ENCODE measurements at places on chromosomes 7 and 10. TPM values are rescaled to one million over a fixed set of nuclear protein-coding genes. Genes with fewer than 3 reads are reported as not detected.

DNA sequence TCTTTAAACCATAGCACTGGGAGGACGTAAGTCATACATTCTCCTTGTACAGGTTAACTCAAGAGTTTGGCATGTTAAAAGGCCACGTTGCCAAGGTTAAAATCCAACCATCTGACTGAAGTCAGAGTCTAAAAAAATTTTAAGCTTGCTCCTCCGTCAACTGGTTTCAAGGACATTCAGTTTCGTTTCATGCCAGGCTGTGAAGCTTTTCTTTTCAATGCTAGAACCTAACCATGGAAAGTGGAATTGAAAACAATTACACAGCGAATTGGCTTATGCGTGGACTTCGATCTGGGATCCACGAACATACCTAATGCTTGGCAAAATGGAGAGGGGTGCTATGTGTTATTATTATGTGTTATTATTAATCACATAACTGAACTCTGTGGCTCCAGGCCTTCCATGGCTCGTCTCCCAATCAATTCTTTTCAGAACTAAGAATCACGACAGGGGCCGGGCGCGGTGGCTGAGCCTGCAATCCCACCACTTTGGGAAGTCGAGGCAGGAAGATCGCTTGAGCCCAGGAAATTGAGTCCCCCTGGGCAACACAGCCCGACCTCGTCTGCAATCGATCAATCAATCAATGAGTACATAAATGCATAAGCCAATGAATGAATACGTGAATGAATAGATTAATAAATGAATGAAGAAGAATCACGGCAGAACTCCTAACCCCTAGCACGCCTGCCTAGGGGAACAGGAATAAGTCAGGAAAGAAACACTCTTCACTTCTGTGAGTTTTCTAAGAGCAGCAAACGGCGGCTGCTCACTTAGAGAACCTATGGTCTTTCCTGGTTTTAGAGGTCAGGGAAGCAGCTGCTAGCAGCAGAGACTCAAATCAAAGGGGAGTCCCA lies 733 bp upstream of the ARL5B start:
- DNase-seq = peak; percentile 24
- H3K27me3 ChIP-seq = no peaks in the 10 kb centered on the region
- peak overlapping the region; percentile 95 for H3K4me3 ChIP-seq
- peaks cover 14% of the 10 kb centered on the region for H3K36me3 ChIP-seq
- H3K4me1 ChIP-seq = peaks cover 27% of the 10 kb centered on the region

GRCh38 chr7:72674394-72674793 lies 153.6 kb downstream of the TYW1B start:
- peaks cover 8% of the 10 kb centered on the region for H3K36me3 ChIP-seq
- H3K4me3 ChIP-seq = no peak overlapping the region
- no peak for DNase-seq
- H3K27me3 ChIP-seq = no peaks in the 10 kb centered on the region
- H3K4me1 ChIP-seq = peaks cover 3% of the 10 kb centered on the region

GRCh38 chr7:17044396-17044795 lies 162.6 kb upstream of the AGR3 start:
- H3K27ac ChIP-seq = no peak overlapping the region
- no peak for DNase-seq
- no peaks in the 10 kb centered on the region for H3K36me3 ChIP-seq

DNA sequence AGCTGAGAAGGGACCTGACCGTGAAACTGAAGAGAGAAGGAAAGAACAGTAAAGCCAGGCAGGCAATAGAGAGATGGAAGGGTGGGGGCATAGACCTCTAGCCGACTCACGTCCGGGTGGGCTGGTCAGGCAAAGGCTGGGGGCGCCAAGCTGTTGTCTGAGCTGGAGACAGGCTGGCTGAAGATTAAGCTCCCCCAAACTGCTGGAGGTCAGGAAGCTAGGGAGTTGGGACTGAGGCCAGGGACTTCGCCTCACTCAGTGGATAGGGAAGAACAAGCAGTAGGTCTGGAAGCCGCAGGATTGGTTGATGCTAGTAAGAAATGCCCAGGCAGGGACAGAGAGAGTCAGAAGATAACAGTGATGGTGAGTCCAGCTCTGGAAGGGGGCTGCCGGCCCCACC lies 5.3 kb downstream of the PITX3 start:
- H3K27ac ChIP-seq = no peak overlapping the region
- H3K36me3 ChIP-seq = no peaks in the 10 kb centered on the region
- H3K4me3 ChIP-seq = no peak overlapping the region
- no peak for DNase-seq

GRCh38 chr10:116101616-116102315 lies 171.2 kb downstream of the GFRA1 start:
- H3K27ac ChIP-seq = no peak overlapping the region
- no peak overlapping the region for H3K4me3 ChIP-seq
- H3K27me3 ChIP-seq = no peaks in the 10 kb centered on the region
- H3K4me1 ChIP-seq = no peaks in the 10 kb centered on the region

- no peaks in the 10 kb centered on the region for H3K36me3 ChIP-seq
- peaks cover 3% of the 10 kb centered on the region for H3K4me1 ChIP-seq
- no peak overlapping the region for H3K4me3 ChIP-seq
- DNase-seq = no peak
- no peak overlapping the region for H3K27ac ChIP-seq
Observed at GRCh38 chr10:43209074-43209455, 57.8 kb downstream of the RASGEF1A start.

- no peaks in the 10 kb centered on the region for H3K4me1 ChIP-seq
- no peaks in the 10 kb centered on the region for H3K27me3 ChIP-seq
- H3K36me3 ChIP-seq = no peaks in the 10 kb centered on the region
- no peak for DNase-seq
Observed at GRCh38 chr7:84820481-84820880, 366.4 kb downstream of the SEMA3D start.

- H3K27me3 ChIP-seq = no peaks in the 10 kb centered on the region
- H3K4me1 ChIP-seq = no peaks in the 10 kb centered on the region
- H3K36me3 ChIP-seq = no peaks in the 10 kb centered on the region
- DNase-seq = no peak
- no peak overlapping the region for H3K4me3 ChIP-seq
- no peak overlapping the region for H3K27ac ChIP-seq
Observed at GRCh38 chr10:20207653-20208052, 391.4 kb downstream of the PLXDC2 start.

CRHR2 gene
- total RNA-seq = not detected

DNA sequence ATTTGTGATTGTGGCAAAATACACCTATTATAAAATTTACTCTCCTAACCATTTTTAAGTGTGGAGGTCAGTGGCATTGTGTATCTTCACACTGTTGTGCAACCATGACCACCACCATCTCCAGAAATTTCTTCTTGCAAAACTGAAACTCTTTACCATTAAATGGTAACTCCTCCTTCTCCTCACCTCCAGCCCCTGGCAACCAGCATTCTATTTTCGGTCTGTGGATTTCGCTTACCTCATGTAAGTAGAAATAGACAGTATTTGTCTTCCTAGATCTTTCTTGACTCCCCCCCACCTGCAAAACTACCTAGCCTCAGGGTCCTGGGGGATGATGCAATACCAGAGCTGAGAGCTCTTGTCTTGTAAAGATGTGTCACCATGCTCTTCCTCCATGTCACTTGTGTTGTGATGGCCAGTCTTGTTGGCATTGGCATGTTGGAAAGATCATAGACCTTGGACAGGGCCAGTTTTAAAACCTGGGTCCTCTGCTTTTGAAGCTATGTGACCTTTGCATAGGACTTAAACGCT lies 71.1 kb upstream of the EMX2 start:
- no peak for DNase-seq
- H3K27ac ChIP-seq = no peak overlapping the region
- H3K36me3 ChIP-seq = no peaks in the 10 kb centered on the region
- H3K4me3 ChIP-seq = no peak overlapping the region
- H3K4me1 ChIP-seq = no peaks in the 10 kb centered on the region

GRCh38 chr7:55087521-55087961 lies 68.7 kb downstream of the EGFR start:
- H3K27ac ChIP-seq = no peak overlapping the region
- no peaks in the 10 kb centered on the region for H3K36me3 ChIP-seq
- H3K27me3 ChIP-seq = peaks cover 12% of the 10 kb centered on the region
- no peak overlapping the region for H3K4me3 ChIP-seq
- DNase-seq = no peak

GRCh38 chr7:96638669-96639068 lies 71.0 kb downstream of the SEM1 start:
- H3K36me3 ChIP-seq = peaks cover 5% of the 10 kb centered on the region
- H3K4me1 ChIP-seq = no peaks in the 10 kb centered on the region
- H3K4me3 ChIP-seq = no peak overlapping the region
- H3K27ac ChIP-seq = no peak overlapping the region
- no peak for DNase-seq
- no peaks in the 10 kb centered on the region for H3K27me3 ChIP-seq

VDAC2 gene
- 221 TPM for total RNA-seq

TMEM130 gene
- total RNA-seq = not detected

DNA sequence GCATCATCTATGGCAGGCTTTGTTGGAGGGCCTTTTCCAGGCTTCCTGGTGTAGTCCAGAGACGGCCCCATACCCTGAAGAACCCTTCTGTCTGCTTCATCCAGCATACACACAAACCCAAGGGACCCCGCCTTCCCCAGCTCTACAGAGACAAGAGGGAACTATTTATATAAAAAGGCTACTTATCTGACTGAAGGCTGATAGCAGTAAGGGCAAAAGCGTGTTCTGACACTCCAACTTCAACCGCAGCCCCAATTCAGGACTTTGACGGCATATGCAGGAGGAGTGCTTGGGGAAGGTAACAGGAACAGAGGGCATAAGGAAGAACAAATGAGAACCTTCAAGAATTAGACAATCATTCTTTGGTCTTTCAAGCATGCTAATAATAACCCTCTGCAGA lies 21.0 kb downstream of the GNA12 start:
- H3K27ac ChIP-seq = no peak overlapping the region
- DNase-seq = no peak
- H3K4me1 ChIP-seq = peaks cover 44% of the 10 kb centered on the region
- no peaks in the 10 kb centered on the region for H3K27me3 ChIP-seq

SPDYE2 gene
- total RNA-seq = not detected

- H3K4me1 ChIP-seq = no peaks in the 10 kb centered on the region
- H3K27me3 ChIP-seq = no peaks in the 10 kb centered on the region
- H3K36me3 ChIP-seq = no peaks in the 10 kb centered on the region
- no peak for DNase-seq
Observed at GRCh38 chr7:22932896-22933295, 81.0 kb downstream of the HYCC1 start.

SFXN4 gene
- 38.7 TPM for total RNA-seq

- H3K4me3 ChIP-seq = no peak overlapping the region
- no peak overlapping the region for H3K27ac ChIP-seq
- no peaks in the 10 kb centered on the region for H3K36me3 ChIP-seq
- no peaks in the 10 kb centered on the region for H3K27me3 ChIP-seq
- peaks cover under 1% of the 10 kb centered on the region for H3K4me1 ChIP-seq
Observed at GRCh38 chr10:70894416-70894815, 6.1 kb upstream of the PCBD1 start.

YKT6 gene
- 60.4 TPM for total RNA-seq

DNA sequence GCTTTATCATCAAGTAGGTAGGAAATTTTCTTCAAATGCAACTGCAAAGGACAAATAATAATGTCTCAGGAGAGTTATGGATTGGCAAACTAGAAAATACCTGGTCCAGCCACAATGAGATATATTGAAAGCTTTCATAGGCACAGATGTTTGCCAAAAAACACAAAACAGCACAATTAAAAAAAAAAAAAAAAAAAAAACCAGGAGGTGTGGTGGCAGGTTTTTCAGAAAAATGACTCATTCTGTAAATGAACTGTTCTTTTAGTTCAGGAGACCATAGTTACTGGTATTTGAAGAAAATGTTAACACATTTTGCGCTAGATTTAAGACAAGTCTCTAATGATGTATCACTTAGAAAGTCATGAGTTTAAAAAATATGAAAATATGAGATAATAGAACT lies 55.0 kb upstream of the JCAD start:
- H3K4me1 ChIP-seq = peaks cover 2% of the 10 kb centered on the region
- no peaks in the 10 kb centered on the region for H3K36me3 ChIP-seq
- H3K4me3 ChIP-seq = no peak overlapping the region
- peaks cover 4% of the 10 kb centered on the region for H3K27me3 ChIP-seq
- DNase-seq = no peak

DNA sequence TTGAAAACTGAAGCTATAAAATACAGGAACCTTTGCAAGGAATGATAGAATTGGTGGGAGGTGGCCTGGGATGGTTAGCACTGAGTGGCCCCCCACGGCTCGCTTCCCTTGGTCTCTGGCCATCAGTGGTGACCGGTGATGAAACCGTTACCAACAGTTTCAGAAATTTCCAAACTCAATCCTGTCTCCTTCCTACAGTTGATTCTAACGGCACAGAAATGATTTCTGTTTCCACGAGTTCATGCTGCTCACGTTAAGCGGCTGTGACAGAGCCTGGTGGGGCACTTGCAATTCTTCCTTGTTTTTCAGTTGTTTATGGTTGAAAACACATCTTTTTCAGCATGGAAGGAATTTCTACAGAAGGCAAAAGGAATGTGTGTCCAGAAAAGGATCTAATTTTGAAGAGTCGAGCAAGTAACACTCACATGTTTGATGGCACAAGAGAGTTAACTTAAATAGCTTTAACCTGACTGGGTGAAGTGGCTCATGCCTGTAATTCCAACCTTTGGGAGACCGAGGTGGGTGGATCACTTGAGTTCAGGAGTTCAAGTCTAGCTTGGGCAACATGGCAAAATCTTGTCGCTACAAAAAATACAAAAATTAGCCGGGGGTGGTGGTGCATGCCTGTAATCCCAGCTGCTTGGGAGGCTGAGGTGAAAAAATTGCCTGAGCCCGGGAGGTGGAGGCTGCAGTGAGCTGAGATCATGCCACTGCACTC lies 100.1 kb downstream of the DNAJB6 start:
- no peak for DNase-seq
- H3K4me3 ChIP-seq = no peak overlapping the region
- peaks cover 14% of the 10 kb centered on the region for H3K4me1 ChIP-seq
- no peaks in the 10 kb centered on the region for H3K36me3 ChIP-seq
- no peaks in the 10 kb centered on the region for H3K27me3 ChIP-seq

DNA sequence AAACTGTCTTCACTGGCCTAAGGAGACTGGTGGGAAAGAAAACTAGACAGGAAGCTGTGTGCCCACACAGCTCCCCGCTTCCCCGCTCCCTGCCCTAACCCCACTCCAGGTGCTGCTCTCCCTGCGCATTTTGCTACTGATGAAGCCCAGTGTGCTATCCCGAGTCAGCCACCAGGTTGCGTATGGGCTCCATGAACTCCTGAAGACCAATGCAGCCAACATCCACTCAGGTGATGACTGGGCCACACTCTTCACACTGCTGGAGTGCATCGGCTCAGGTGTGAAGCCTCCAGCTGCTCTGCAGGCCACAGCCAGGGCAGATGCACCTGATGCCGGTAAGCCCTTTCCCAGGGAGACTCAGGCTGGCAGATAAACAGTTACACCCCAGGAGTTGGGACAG lies 20.3 kb upstream of the NFKB2 start:
- no peak for DNase-seq
- no peak overlapping the region for H3K27ac ChIP-seq
- no peaks in the 10 kb centered on the region for H3K27me3 ChIP-seq
- peaks cover 47% of the 10 kb centered on the region for H3K36me3 ChIP-seq
- H3K4me3 ChIP-seq = no peak overlapping the region

TLX1 gene
- not detected for total RNA-seq

OR2A5 gene
- not detected for total RNA-seq
